Panc1 (cell line): ENCODE measurements at places on chromosomes 12 and 14.

- no peak overlapping the region for H3K27ac ChIP-seq
- no peaks in the 10 kb centered on the region for H3K27me3 ChIP-seq
- no peak for DNase-seq
- H3K4me3 ChIP-seq, result no peak overlapping the region
Observed at GRCh38 chr14:50967103-50967502, 22.8 kb upstream of the PYGL start.

GRCh38 chr14:104436741-104437701 is 142.5 kb upstream of the C14orf180 start:
- H3K27ac ChIP-seq, result no peak overlapping the region
- no peak overlapping the region for H3K4me3 ChIP-seq
- no peaks in the 10 kb centered on the region for H3K4me1 ChIP-seq
- H3K36me3 ChIP-seq, result no peaks in the 10 kb centered on the region
- DNase-seq, result no peak
- no peaks in the 10 kb centered on the region for H3K27me3 ChIP-seq

DNA sequence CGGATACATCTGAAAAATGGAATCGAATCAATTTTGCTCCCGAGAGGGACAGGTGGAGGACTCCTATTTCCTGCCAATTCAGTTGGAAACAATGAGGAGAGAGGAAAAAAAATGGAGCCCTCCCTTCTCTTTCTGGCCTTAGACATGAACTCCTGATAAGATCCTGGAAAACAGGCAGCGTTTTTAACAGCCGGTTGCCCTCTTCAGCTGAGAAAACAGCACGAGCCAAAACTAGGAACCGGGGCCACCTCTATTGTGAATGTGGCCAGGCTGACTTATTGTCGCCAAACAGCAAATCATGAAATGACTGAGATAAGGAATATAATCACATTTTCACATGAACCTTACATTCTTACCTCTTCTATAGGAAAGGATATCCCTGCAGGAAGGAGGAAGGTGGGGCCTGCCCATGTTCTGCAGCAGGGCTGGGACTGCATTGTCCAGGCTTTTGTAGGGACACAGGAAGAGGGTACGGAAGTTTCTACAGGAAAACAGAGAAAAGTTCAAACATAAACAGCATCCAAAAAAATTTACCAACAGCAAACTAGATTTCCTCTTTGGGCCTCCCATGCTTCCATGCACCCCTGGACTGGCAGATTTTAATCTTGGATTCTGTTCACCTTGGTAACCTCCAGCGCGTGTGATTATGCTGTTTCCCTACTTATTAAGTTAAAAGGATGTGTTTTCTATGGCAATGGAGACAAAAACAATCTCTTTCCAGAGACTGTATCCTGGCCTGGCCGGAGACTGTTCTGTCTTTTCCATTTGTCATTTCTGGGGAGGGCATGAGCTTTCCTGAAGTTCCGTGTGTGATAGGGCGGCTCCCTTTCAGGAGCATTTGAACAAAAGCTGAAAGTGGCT is 29.0 kb upstream of the ELK3 start:
- no peak overlapping the region for H3K4me3 ChIP-seq
- H3K4me1 ChIP-seq, result no peaks in the 10 kb centered on the region
- no peak for DNase-seq
- H3K36me3 ChIP-seq, result no peaks in the 10 kb centered on the region
- H3K27me3 ChIP-seq, result no peaks in the 10 kb centered on the region
- no peak overlapping the region for H3K27ac ChIP-seq

- H3K27ac ChIP-seq, result no peak overlapping the region
- no peaks in the 10 kb centered on the region; the same call in 1 of the 2 replicates for H3K4me1 ChIP-seq
- no peaks in the 10 kb centered on the region for H3K36me3 ChIP-seq
- DNase-seq, result no peak
- H3K4me3 ChIP-seq, result no peak overlapping the region
Observed at GRCh38 chr14:102645746-102646440, 53.4 kb downstream of the RCOR1 start.

DNA sequence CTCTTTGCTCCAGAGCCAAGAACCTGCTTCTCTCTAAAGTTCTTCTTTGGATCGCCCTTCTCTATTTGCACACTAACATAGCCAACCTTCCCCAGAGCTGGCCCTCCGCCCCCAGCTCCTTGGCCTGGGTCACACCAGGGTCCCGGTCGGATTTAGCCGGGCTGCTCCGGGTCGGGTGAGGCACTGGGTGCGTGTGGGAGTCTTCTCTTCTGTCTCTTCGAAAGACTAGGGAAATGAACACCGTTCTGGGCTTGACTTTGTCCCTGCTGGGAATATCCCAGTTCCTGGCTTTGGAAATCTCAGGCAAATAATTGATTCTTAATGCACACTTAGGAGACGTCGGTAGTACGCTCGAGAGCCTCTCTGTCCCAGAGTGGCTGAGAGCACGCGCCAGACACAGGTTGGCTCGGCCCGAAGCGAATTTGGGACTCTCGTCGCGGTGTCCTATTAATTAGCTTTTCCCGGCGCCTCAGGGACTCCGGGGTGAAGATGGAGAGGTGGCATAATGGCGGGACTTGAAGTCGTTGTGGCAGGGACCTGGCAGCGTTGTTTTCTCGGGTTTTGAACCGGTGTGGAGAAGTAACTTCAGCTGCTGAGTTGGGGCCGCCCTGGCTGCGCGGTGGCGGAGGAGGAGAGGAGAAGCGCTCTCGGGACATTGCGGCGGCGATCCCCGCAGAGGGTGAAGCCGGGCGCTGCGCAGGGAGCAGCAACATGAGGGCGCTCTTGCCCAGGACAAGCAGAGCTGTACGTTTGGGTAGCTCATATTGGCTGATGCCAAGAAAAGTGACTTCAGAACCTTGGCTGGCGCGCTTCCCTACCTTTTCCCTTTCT is 7.5 kb downstream of the FOXG1 start:
- DNase-seq, result no peak
- H3K27ac ChIP-seq, result no peak overlapping the region
- H3K27me3 ChIP-seq, result peaks cover 2% of the 10 kb centered on the region; the same call in 1 of the 2 replicates
- H3K36me3 ChIP-seq, result no peaks in the 10 kb centered on the region
- no peaks in the 10 kb centered on the region for H3K4me1 ChIP-seq

DNA sequence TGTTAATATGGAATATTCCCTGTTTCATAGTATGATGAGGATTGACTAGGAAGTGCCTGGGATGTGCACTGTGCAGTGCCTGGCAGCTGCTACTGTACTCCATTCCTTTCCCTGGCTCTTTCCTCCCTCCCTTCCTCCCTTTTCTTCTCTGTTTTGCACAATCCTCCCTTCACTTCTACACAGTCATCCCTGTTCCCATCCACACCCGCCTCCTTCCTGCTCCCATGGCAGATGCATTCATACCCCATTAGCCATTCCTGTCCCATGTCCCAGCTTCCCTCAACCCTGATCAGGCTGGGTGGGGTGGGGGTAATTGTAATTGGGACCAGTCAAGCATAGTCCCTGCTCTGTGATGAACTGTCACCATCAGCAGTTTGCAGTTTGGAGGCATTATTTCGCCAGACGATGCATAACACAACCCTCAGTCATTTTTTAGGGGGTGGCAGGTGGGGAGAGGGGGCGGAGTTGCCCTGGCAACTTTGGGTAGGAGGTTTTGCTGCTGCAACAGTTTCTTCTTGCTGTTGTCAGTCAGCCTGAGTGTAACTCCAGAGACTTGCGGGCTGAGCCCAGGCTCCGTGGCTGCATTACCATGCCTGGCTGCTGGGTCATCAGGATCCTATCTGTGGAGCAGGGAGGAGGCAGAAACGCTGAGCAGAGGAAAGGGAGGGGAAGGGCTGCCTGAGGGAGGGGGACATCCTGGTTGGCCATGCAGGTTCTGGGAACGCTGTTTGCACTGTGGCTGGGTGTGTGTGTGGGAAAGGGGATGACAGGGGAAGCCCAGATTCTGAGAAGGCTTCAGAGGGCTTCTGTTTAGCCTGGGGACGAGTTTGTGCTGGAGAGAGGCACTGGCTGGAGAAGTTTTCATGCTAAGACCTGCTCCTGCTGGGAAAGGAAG is 4.1 kb upstream of the KRT84 start:
- no peak overlapping the region for H3K4me3 ChIP-seq
- H3K4me1 ChIP-seq, result no peaks in the 10 kb centered on the region
- no peak for DNase-seq
- H3K27ac ChIP-seq, result no peak overlapping the region
- H3K27me3 ChIP-seq, result peaks cover 11% of the 10 kb centered on the region
- H3K36me3 ChIP-seq, result no peaks in the 10 kb centered on the region

- H3K4me1 ChIP-seq, result no peaks in the 10 kb centered on the region
- no peak for DNase-seq
- no peaks in the 10 kb centered on the region for H3K27me3 ChIP-seq
- H3K27ac ChIP-seq, result no peak overlapping the region
- no peaks in the 10 kb centered on the region for H3K36me3 ChIP-seq
Observed at GRCh38 chr12:46858368-46858767, 32.6 kb upstream of the SLC38A4 start.

GRCh38 chr12:50132505-50133135 is 20.6 kb downstream of the COX14 start:
- no peaks in the 10 kb centered on the region for H3K27me3 ChIP-seq
- H3K36me3 ChIP-seq, result peaks cover 10% of the 10 kb centered on the region
- H3K27ac ChIP-seq, result no peak overlapping the region
- H3K4me3 ChIP-seq, result no peak overlapping the region

DNA sequence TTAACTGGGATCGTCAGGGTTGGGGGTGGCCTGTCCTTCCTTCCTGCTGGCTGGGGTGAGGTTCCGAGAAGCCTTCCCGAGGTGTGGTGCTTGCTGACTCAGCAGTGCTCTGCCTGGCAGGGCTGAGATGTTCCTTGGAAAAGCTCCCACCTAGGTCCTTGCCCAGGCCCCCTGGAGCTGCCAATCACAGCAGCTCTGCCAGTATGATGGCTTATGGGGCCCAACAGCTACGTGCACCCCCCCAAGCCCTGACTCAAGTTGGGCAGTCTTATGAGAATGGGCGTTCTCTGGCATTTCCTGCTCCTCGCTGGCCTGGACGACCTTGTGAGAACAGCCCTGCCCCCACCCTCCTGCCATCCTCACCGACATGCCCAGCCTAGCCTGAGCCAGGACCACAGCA is 292.2 kb upstream of the CRY1 start:
- H3K27ac ChIP-seq, result no peak overlapping the region
- H3K4me1 ChIP-seq, result no peaks in the 10 kb centered on the region
- no peaks in the 10 kb centered on the region for H3K36me3 ChIP-seq

- H3K27ac ChIP-seq, result peak overlapping the region; percentile 54
- no peaks in the 10 kb centered on the region for H3K27me3 ChIP-seq
- no peaks in the 10 kb centered on the region; the same call in 1 of the 2 replicates for H3K36me3 ChIP-seq
- H3K4me1 ChIP-seq, result peaks cover 18% of the 10 kb centered on the region
Observed at GRCh38 chr14:39430762-39431415, 1.3 kb downstream of the FBXO33 start.

DNA sequence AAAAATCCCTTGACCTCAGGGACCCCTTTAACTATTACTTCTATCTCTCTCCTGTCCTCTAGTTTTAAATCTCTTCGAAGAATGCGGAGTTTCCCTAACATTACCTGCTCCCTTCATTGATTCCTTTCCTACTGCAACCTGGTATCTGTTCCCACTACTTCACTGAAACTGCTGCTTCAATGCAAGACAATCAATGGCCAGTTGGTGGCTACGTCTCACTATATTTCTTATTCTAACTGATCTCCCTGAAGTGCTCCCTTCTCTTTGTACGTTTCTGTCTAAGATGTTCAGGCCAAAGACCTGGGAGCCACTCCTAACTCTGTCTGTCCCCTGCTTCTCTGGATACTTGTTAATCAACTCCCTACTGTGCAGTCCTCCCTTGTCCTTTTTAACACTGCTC is 10.3 kb upstream of the KCNA1 start:
- no peak overlapping the region for H3K27ac ChIP-seq
- H3K36me3 ChIP-seq, result no peaks in the 10 kb centered on the region
- no peak overlapping the region for H3K4me3 ChIP-seq
- no peak for DNase-seq

GRCh38 chr12:1305063-1305434 is 289.3 kb downstream of the FBXL14 start:
- H3K27ac ChIP-seq, result no peak overlapping the region
- DNase-seq, result no peak
- no peaks in the 10 kb centered on the region for H3K27me3 ChIP-seq
- H3K4me1 ChIP-seq, result no peaks in the 10 kb centered on the region; the same call in 1 of the 2 replicates
- H3K36me3 ChIP-seq, result no peaks in the 10 kb centered on the region
- no peak overlapping the region for H3K4me3 ChIP-seq

GRCh38 chr12:44247588-44247987 is 411.7 kb downstream of the TMEM117 start:
- no peaks in the 10 kb centered on the region for H3K36me3 ChIP-seq
- no peak overlapping the region for H3K27ac ChIP-seq
- DNase-seq, result no peak
- H3K4me3 ChIP-seq, result no peak overlapping the region
- H3K4me1 ChIP-seq, result no peaks in the 10 kb centered on the region

DNA sequence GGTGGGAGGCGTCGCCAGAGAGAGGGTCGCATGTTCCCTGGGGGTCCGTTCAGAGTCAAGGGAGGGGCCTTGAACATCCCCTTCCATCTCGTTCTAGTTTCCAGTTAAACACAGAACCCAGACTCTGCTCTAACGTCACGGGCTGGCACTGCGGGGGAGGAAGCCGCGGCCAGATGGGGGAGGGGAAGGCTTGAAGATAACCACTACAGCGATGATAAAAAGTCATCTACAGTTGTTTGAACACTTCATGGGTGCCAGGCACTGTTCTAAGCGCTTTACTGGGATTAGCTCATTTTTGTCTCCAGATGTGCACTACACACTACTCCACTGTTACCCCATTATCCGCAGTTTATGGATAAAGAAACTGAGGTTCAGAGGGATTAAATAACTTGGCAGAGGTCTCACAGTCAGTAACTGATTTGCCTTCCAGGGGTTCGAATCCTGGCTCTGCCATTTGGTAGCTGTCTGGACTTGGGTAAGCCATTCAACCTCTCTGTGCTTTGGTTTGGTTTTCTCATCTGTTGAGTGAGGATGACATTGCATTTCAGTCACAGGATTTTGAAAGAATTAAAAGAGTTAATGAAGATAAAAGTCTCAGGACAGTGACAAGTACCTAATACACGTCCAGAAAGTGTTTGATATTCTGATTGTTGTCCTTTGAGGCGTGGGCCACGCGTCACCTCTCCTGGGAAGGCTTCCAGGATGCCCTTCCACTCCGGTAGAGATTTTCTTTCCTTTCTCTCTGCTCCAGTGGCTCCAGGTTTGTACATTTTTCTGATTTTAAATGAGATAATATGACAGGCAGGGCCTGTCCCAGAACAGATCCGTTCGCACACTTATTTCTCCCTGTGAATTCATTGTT is 798 bp upstream of the RASAL1 start:
- peaks cover 4% of the 10 kb centered on the region for H3K4me1 ChIP-seq
- no peak overlapping the region for H3K27ac ChIP-seq
- H3K4me3 ChIP-seq, result peak overlapping the region; percentile 26
- no peaks in the 10 kb centered on the region for H3K27me3 ChIP-seq
- DNase-seq, result no peak

DNA sequence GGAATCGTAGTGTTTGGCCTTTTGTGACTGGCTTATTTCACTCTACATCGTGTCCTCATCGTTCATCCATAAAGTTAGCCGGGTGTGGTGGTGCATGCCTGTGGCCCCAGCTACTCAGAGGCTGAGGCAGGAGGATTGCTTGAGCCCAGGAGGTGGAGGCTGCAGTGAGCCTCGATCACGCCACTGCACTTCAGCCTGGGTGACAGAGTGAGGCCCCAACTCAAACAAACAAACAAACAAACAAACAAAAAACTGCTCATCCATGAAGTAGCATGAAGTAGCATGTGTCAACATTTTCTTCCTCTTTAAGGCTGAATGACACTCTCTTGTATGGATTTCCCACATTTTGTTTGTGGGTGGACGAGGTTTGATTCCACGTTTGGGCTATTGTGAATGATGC is 44.0 kb upstream of the MEG3 start:
- H3K4me1 ChIP-seq, result no peaks in the 10 kb centered on the region
- H3K36me3 ChIP-seq, result no peaks in the 10 kb centered on the region
- H3K27ac ChIP-seq, result no peak overlapping the region
- H3K4me3 ChIP-seq, result no peak overlapping the region
- DNase-seq, result no peak
- no peaks in the 10 kb centered on the region for H3K27me3 ChIP-seq
